ENCODE measurements at places on chromosomes 11 and 22. TPM values are rescaled to one million over a fixed set of nuclear protein-coding genes. Genes with fewer than 3 reads are reported as not detected.

- DNase-seq: no peak
These were observed 16.4 kb upstream of the MFNG start for GRCh38 chr22:37502342-37503182.

The SOX10 gene
- not detected for total RNA-seq

DNA sequence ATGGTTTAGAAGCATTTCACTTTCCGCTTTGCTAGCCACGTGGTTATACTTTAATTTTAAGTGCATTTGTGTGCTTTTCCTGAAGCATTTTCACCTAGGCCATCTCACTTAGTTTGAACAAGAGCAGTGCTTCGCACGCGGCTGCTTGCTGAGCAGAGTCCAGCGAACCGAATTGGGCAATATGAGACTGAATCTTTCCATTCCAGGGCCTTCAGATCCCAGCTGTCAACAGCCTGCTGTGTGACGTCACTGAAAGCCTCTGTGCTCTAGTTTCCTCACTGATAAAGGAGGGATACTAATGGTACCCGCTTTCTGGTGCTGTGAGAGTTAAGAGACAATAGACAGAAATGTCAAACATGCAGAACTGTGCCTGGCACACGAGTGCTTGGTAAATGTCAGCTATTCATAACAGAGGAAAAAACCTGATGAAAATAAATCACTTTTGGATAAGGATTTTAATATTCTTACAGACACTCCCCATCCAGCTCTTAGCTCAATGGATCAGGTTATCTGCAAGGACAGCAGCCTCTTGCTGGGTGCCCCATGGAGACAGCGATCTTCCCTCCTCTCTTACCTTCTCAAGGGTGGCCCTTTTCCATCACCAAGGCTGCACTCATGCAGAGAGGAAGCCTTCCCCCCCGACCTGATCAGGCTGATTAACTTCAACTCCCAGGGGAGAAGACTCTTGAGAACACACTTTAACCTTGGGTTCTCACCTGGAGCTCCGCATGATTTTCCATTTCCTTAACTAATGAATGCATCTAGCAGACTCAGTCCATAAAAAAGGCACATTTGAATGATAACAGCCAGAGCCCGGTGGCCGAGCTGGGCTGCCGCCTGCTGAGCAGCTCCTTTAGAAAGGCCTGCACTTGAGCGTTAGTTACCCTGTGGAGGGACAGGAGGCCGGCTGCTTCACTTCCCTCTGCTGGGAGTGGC lies 3.5 kb upstream of the GLB1L3 start:
- no peak for DNase-seq

DNA sequence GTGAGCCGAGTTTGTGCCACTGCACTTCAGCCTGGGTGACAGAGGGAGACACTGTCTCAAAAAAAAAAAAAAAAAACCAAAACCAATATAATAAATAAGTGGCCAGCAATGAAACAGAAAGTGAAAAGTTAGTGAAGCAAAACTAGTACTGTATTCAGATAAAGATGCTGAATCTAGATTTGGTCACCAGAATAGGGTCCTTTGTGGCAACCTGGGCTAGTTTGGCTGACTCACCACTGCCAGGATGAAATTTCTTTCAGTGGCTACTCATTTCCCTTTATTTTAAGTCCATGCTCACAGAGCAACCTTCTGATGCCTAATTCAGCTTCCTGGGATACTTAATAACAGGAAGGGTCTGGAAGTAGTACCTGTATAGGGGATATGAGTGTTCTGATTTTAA lies 26.0 kb downstream of the LIMK2 start:
- DNase-seq: peak; percentile 24

Measured in lung microvascular endothelial cell (primary cell).